ENCODE measurements at places on chromosomes 4 and X.

DNA sequence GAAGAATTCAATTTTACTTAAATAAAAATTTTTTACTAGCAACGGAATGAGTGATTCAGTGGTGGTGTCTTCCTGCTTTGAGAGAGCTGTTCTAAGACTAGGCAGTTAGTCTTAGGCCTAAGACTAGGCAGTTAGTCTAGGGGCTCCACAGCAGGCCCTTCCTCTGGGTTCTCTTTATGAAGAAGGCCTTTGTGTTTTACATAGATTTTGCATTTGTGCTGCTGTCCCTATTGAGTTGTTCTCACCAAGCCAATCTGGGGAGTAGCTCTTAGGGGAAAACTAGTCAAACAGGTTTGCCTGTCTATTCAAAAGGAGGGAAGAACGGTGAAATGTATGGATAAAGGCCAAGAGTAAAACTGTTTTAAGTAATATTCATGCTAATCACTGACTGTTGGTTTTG lies 7.6 kb downstream of the UGT8 start:
- H3K36me3 ChIP-seq, result no peaks in the 10 kb centered on the region
- no peak for DNase-seq
- no peak overlapping the region for H3K27ac ChIP-seq
- H3K27me3 ChIP-seq, result peaks cover 8% of the 10 kb centered on the region
- no peaks in the 10 kb centered on the region for H3K4me1 ChIP-seq

DNA sequence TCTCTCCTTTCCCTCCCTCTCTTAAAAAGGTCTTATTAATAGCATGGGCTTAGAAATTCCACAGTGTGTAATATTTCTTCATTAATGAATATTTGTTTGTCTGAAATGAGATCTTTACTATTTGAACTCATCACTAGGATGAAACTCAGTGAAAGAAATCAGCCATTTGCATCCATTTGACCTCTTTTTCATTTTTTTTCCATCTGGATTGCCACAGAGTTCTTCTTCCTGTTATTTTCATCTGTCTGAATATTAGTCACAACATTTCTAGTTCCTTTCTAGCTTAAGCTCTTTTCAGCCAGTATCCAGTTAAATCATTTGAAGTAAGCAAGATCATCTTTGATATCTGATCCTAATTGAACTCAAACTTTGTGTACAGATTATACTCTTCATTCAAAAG lies 69.2 kb upstream of the PLS3 start:
- no peaks in the 10 kb centered on the region for H3K27me3 ChIP-seq
- H3K27ac ChIP-seq, result no peak overlapping the region
- no peaks in the 10 kb centered on the region for H3K36me3 ChIP-seq

DNA sequence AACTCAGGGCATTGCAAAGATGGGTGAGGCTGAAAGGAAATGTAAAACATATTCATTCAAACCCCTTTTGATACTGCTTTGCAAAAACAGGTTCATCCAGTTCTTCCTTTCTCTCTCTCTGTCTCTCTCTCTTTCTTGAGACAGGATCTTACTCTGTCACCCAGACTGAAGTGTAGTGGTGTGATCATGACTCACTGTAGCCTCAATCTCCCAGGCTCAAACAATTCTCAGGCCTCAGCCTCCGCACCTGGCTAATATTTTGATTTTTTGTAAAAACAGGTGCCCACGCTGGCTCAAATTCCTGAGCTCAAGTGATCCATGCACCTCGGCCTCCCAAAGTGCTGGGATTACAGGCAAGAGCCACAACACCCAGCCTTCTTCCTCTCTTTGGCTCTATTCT lies 15.6 kb upstream of the DCHS2 start:
- DNase-seq, result no peak
- no peak overlapping the region for H3K27ac ChIP-seq
- H3K36me3 ChIP-seq, result no peaks in the 10 kb centered on the region
- H3K4me1 ChIP-seq, result no peaks in the 10 kb centered on the region

GRCh38 chr4:141132072-141132708 lies 1.1 kb downstream of the RNF150 start:
- peak overlapping the region; percentile 95 for H3K4me3 ChIP-seq
- peaks cover 2% of the 10 kb centered on the region for H3K4me1 ChIP-seq
- no peak overlapping the region for H3K27ac ChIP-seq
- H3K36me3 ChIP-seq, result no peaks in the 10 kb centered on the region
- DNase-seq, result peak; percentile 28

DNA sequence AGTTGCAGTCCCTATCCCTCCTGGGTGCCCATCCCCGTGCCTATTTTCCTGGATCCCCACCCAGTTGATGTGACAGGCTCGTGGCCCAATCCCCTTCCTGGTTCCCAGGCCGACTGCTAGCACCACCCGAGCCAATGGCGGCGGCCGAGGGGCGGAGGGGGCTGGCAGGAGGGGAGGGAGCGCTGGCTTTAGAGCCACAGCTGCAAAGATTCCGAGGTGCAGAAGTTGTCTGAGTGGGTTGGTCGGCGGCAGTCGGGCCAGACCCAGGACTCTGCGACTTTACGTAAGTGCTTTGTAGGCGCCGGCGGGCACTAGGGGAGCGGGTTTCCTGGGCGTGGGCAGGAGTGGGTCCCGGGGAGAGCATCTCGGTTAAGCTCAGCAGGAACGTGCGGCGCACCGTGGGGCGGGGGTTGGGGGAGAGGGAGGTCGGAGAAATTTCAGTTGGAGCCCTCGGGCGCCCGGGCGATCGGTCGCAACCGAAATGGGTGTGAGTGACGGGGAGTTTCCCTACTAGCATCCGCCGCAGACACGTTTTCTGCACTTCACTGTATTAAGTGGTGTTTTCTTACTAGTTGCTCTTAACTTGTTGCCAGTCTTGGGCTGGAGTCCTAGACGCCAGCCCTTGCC lies at the start of gene PLS3:
TSS of gene PLS3 (plus strand) at position 197 of the 627 bp plus-strand sequence. CDS start 49,077 bp downstream, outside the sequence.
- peak; percentile 89 for DNase-seq
- H3K36me3 ChIP-seq, result no peaks in the 10 kb centered on the region
- peak within 1 kb of the TSS; percentile 62 for H3K4me3 ChIP-seq
- H3K27ac ChIP-seq, result peak within 1 kb of the TSS; percentile 92
- H3K4me1 ChIP-seq, result no peaks in the 10 kb centered on the region
- no peaks in the 10 kb centered on the region for H3K27me3 ChIP-seq

DNA sequence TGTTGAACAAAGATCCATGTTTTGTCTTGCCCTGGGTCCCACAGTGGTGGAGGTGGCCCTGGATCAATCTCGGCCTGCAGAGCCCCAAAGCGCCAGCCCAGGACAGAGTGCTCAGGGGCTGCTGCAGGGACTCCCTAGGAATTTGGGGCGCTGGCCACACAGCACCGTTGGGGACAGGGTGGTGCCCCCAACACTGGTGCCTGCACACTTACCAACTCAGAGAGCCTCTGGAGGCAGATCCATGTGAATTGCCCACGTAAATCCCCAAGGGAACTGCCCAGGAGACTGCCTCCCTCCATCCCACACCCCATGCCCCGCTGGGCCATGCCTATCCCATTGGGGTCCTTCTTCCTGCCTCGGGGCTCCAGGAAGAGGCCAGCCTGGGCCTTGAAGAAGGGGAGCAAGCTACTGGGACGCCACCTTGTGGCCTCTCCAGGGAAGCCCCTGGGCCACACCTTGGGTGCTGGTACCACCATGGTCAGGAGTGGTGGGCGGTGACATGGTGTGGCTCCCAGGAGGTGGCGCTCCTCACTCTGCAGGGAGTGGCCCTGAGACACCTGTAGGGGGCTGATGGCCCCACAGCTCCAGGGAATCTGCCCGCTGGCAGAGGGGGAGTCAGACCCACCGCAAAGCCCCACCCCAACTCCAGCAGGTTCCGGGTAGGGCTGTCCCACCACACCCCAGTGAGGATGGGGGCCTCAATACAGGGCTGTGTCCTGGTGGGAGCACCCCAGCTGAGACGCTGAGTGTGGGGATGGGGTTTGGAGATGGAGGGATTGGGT lies 22.8 kb downstream of the CFAP99 start:
- H3K4me3 ChIP-seq, result no peak overlapping the region
- peaks cover 8% of the 10 kb centered on the region for H3K4me1 ChIP-seq
- peak; percentile 57 for DNase-seq
- peaks cover 22% of the 10 kb centered on the region for H3K27me3 ChIP-seq
- H3K36me3 ChIP-seq, result no peaks in the 10 kb centered on the region
- H3K27ac ChIP-seq, result no peak overlapping the region

DNA sequence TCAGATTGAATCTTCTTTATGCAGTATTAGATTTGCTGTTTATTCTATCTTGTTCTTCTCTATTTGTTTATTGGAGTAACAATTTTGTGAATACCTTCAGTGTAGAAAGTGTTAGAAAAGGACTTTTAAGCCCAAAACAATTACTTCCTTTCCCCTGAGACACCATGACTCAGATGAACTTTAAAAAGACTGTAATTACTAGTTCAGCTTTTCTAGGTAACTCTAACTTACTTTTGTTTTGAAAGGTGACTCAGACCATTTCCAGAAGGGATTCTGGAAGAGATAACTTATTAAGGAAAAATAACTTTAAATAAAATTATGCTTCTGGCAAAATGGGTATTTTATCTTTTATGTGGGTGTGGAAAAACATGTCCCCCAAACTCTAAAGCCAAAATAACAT lies 561.5 kb upstream of the PCDH10 start:
- no peaks in the 10 kb centered on the region for H3K4me1 ChIP-seq
- no peak overlapping the region for H3K4me3 ChIP-seq
- DNase-seq, result no peak
- H3K27me3 ChIP-seq, result no peaks in the 10 kb centered on the region
- H3K36me3 ChIP-seq, result no peaks in the 10 kb centered on the region
- H3K27ac ChIP-seq, result no peak overlapping the region

- DNase-seq, result no peak
- no peaks in the 10 kb centered on the region for H3K36me3 ChIP-seq
- H3K4me1 ChIP-seq, result peaks cover 15% of the 10 kb centered on the region
- no peaks in the 10 kb centered on the region for H3K27me3 ChIP-seq
- no peak overlapping the region for H3K4me3 ChIP-seq
These were observed 113.7 kb downstream of the SHROOM3 start for GRCh38 chr4:76548704-76549103.

- no peak overlapping the region for H3K27ac ChIP-seq
- no peaks in the 10 kb centered on the region for H3K27me3 ChIP-seq
- no peak for DNase-seq
These were observed 194.7 kb downstream of the LRBA start for GRCh38 chr4:150820409-150820808.

DNA sequence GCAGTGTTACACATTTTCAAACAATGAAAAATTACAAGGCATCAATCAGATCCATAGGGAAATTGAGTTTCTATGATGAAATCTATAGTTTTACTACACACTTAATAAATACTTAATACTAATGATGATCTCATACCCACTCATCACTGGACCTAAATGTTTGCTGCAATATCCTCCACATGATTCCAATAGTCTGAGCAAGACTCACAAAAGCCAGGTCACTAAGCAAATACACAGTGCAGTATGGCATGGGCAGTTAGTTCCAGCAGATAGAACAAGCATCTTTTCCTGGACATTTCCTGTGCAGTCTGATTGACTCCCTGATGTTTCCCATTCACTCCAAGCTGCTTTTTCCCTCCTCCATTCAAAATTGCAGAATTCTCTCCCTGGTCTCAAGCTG lies 109.0 kb upstream of the ATOH1 start:
- no peak overlapping the region for H3K4me3 ChIP-seq
- H3K4me1 ChIP-seq, result no peaks in the 10 kb centered on the region
- no peaks in the 10 kb centered on the region for H3K27me3 ChIP-seq
- no peaks in the 10 kb centered on the region for H3K36me3 ChIP-seq

GRCh38 chrX:4373791-4374190 lies 660.3 kb upstream of the PRKX start:
- no peak overlapping the region for H3K4me3 ChIP-seq
- no peak overlapping the region for H3K27ac ChIP-seq
- no peak for DNase-seq
- H3K4me1 ChIP-seq, result no peaks in the 10 kb centered on the region
- H3K27me3 ChIP-seq, result no peaks in the 10 kb centered on the region

- DNase-seq, result no peak
- H3K4me1 ChIP-seq, result no peaks in the 10 kb centered on the region
- H3K27ac ChIP-seq, result no peak overlapping the region
- H3K4me3 ChIP-seq, result no peak overlapping the region
These were observed 484.4 kb upstream of the NR3C2 start for GRCh38 chr4:148926276-148927260.

- no peaks in the 10 kb centered on the region for H3K27me3 ChIP-seq
- H3K4me3 ChIP-seq, result no peak overlapping the region
- no peak overlapping the region for H3K27ac ChIP-seq
- peak; percentile 4 for DNase-seq
- no peaks in the 10 kb centered on the region for H3K4me1 ChIP-seq
These were observed 115.2 kb downstream of the GLRA3 start for GRCh38 chr4:174713821-174714220.

DNA sequence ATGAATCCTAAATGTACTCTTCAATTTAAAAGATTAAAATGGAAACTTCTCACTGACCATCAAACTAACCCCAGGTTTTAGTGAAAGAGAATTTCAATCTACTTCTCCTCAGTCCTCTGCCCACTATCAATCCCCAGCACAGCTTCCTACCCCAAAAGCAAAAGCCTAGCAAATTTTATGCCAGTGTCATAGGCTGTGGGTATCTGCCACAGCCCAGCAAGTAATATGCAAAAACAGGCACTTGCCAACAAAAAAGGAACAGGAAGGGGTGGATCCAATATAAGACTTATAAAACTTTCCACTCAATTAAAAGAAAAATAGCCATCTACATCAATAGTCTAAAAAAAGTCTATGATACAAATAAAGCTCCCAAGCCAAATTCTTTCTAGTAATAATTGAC lies 22.3 kb downstream of the CAMK2D start:
- H3K4me3 ChIP-seq, result no peak overlapping the region
- no peak for DNase-seq
- H3K36me3 ChIP-seq, result no peaks in the 10 kb centered on the region

- peaks cover 2% of the 10 kb centered on the region for H3K4me1 ChIP-seq
- H3K36me3 ChIP-seq, result no peaks in the 10 kb centered on the region
- H3K27ac ChIP-seq, result peak overlapping the region; percentile 60
- no peak overlapping the region for H3K4me3 ChIP-seq
These were observed 47.2 kb downstream of the MAOA start for GRCh38 chrX:43703211-43703791.

Data from mesenchymal stem cell (in vitro differentiated cells and primary cell).